ENCODE measurements at places on chromosomes 16 and 17.

GRCh38 chr16:59654455-59654854 lies 920.3 kb upstream of the GOT2 start:
- no peaks in the 10 kb centered on the region for H3K27me3 ChIP-seq
- no peak overlapping the region for H3K27ac ChIP-seq
- no peak for DNase-seq
- peaks cover 4% of the 10 kb centered on the region for H3K4me1 ChIP-seq

DNA sequence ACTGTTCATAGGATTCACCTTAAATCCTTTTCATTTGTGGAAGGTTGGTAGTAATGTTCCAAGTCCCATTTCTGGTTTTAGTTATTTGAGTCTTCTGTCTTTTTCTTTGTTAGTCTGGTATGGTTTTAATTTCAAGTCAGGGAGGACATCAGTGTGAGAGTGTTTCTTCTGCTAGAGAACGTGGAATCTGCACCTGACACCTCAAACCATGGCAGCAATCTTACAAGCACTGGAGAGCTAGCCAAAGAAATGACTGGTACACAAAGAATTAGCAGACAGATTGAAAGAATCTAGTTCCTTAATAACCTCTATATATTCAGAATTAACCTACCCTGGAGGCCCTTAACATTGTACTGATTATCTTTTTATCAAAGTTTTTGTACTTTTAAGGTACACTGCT lies 50.2 kb downstream of the CHCT1 start:
- no peak overlapping the region for H3K27ac ChIP-seq
- DNase-seq: no peak
- no peak overlapping the region for H3K4me3 ChIP-seq
- H3K4me1 ChIP-seq: peaks cover 12% of the 10 kb centered on the region
- H3K36me3 ChIP-seq: peaks cover 40% of the 10 kb centered on the region
- no peaks in the 10 kb centered on the region for H3K27me3 ChIP-seq

- no peak overlapping the region for H3K4me3 ChIP-seq
- H3K4me1 ChIP-seq: no peaks in the 10 kb centered on the region
- peaks cover 54% of the 10 kb centered on the region for H3K27me3 ChIP-seq
- no peak overlapping the region for H3K27ac ChIP-seq
- DNase-seq: no peak
- H3K36me3 ChIP-seq: no peaks in the 10 kb centered on the region
These were observed 25.0 kb upstream of the C16orf78 start for GRCh38 chr16:49348408-49349176.

DNA sequence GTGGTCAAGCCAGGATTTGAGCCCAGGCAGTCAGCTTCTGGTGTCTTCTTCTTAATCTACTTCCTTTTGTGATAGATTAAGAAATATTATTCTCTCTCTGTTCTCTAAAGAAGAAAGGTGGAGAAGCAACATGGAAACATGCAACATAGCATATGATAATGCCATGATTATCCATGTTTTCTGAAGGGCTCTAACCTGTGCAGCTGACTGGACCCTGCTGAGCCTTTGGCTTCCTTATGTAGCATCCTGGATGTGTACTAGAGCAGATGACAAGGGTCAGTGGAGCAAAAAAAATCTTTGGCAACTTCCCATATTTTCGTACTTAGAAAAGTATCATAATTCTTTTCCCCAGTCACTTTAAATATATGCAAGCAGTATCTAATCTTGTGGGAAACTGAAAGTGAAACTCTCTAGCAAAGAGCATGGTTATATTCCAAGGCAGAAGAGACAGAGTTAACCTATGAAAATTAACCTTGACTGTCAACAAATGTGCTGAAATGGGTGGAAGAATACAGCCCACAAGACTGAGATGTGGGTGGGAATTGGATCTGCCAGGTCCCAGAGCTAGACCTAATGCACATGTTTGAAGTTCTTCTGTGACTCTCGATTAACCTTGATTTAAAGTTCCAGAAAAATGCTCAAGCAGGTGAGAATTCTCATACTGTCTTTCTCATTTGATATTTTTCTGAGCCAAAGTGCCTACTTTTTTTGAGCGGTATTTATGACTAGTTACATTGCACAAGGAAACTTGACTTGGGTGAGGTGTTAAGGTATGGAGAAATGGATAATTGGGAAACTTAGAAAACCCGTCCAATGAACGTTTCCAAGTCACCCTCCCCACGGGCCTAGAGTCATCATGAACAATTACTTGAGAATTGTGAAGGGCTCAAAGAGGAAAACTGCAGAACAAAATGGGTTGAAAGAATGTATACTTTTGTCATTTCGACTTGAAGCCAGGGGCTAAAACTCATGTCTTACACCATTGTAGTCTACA lies 248.6 kb downstream of the FTO start:
- H3K36me3 ChIP-seq: peaks cover 10% of the 10 kb centered on the region
- H3K4me3 ChIP-seq: no peak overlapping the region
- DNase-seq: no peak
- H3K27me3 ChIP-seq: no peaks in the 10 kb centered on the region
- H3K4me1 ChIP-seq: peaks cover 51% of the 10 kb centered on the region

- peaks cover 39% of the 10 kb centered on the region for H3K4me1 ChIP-seq
- H3K36me3 ChIP-seq: peaks cover 7% of the 10 kb centered on the region
- H3K27me3 ChIP-seq: peaks cover 29% of the 10 kb centered on the region
- DNase-seq: no peak
- peak overlapping the region; percentile 89 for H3K4me3 ChIP-seq
These were observed 1.5 kb downstream of the GRB7 start for GRCh38 chr17:39738983-39739884.

DNA sequence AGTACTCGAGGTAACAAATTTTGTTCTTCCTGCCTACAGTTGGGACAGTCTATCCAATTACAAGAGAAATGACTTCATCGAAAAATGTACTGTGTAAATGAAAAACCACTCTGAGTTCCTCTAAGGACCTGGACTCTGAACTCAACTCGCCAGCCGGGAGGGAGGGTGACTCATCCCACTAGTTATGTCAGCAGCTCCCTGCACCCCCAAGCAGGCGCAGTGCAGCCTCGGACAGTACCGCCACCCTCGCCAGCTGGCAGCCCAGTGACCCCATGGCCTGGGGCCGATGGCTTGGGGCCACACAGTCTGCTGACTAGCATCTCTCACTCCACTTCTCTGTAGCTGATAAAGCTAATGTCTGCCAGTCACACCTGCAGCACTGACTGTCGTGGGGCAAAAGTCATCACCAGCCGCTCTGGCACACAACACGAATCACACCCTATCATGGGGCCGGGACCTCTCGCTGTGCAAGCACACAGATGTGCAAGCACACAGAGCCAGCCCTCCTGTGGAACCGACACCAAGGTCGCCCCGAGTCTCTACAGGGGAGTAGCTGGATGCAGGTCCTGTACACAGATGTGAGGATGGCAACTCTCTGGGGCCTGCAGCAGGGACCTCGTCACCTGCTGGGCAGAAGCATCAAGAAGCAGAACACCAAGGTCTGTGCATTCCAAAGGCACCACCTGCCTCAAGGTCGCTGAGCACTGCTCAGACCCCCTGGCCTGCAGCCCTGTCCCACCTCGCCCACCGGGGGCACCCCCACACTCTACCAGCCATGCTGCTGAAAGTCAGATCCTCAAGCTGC lies 5.7 kb downstream of the CSNK1D start:
- peaks cover 24% of the 10 kb centered on the region for H3K36me3 ChIP-seq
- peak overlapping the region; percentile 28 for H3K4me3 ChIP-seq
- DNase-seq: no peak
- H3K27me3 ChIP-seq: no peaks in the 10 kb centered on the region

GRCh38 chr17:54948380-54948779 lies 20.1 kb downstream of the COX11 start:
- H3K4me1 ChIP-seq: no peaks in the 10 kb centered on the region
- no peak overlapping the region for H3K27ac ChIP-seq

DNA sequence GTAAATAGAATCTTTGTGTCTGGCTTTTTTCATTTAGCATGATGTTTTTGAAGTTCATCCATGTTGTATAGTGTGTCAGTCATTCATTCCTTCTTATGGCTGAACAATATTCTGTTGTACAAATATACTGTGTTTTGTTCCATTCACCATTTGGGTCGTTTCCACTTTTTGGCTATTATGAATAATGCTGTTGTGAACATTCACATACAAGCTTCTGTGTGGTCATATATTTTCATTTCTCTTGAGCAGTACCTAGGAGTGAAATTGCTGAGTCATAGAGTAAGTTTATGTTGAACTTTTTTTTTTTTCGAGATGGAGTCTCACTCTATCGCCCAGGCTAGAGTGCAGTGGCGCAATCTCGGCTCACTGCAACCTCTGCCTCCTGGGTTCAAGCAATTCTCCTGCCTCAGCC lies 32.3 kb upstream of the TAOK1 start:
- H3K27ac ChIP-seq: peak overlapping the region; percentile 15
- H3K4me1 ChIP-seq: peaks cover 7% of the 10 kb centered on the region
- H3K27me3 ChIP-seq: no peaks in the 10 kb centered on the region
- no peak overlapping the region for H3K4me3 ChIP-seq

GRCh38 chr16:48822431-48822830 lies 212.5 kb upstream of the N4BP1 start:
- peaks cover 21% of the 10 kb centered on the region for H3K27me3 ChIP-seq
- no peak overlapping the region for H3K4me3 ChIP-seq
- H3K4me1 ChIP-seq: no peaks in the 10 kb centered on the region
- H3K27ac ChIP-seq: no peak overlapping the region
- no peaks in the 10 kb centered on the region for H3K36me3 ChIP-seq

GRCh38 chr17:80908776-80909175 lies 82.9 kb upstream of the CHMP6 start:
- H3K27me3 ChIP-seq: no peaks in the 10 kb centered on the region
- no peak overlapping the region for H3K27ac ChIP-seq
- no peak overlapping the region for H3K4me3 ChIP-seq
- no peaks in the 10 kb centered on the region for H3K4me1 ChIP-seq
- no peak for DNase-seq

DNA sequence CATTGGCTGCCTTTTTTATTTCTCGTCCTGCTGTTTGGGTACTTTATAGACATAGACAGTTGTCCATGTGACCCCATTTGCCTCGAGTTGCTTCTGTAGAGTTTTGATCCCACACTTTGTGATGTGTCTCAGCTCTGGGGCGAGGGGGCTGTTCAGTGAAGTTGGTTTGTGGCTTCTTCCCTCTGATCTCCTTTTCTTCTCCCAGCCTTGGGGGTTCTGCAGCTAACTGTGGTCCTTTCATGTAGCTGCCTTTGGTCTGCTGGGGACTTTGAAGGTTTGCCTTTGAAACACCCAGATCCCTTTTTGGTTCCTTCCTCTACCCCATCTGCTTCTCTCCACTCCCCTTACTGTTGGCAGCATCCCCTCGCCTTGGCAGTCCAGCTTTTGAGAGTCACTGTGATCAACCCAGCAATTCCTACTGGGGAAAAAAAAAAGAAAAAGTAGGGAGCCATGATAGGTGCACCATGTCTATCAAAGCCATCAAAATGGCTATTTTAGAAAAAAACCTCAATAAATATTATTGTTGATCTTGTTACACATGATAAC lies 728.8 kb upstream of the RBFOX1 start:
- H3K4me3 ChIP-seq: no peak overlapping the region
- H3K27me3 ChIP-seq: peaks cover 37% of the 10 kb centered on the region
- no peaks in the 10 kb centered on the region for H3K36me3 ChIP-seq
- H3K27ac ChIP-seq: no peak overlapping the region
- no peaks in the 10 kb centered on the region for H3K4me1 ChIP-seq

GRCh38 chr17:37518826-37519225 lies 29.1 kb downstream of the DUSP14 start:
- no peaks in the 10 kb centered on the region for H3K27me3 ChIP-seq
- no peak for DNase-seq
- H3K4me1 ChIP-seq: peaks cover 21% of the 10 kb centered on the region
- H3K27ac ChIP-seq: peak overlapping the region; percentile 84
- peaks cover 27% of the 10 kb centered on the region for H3K36me3 ChIP-seq

DNA sequence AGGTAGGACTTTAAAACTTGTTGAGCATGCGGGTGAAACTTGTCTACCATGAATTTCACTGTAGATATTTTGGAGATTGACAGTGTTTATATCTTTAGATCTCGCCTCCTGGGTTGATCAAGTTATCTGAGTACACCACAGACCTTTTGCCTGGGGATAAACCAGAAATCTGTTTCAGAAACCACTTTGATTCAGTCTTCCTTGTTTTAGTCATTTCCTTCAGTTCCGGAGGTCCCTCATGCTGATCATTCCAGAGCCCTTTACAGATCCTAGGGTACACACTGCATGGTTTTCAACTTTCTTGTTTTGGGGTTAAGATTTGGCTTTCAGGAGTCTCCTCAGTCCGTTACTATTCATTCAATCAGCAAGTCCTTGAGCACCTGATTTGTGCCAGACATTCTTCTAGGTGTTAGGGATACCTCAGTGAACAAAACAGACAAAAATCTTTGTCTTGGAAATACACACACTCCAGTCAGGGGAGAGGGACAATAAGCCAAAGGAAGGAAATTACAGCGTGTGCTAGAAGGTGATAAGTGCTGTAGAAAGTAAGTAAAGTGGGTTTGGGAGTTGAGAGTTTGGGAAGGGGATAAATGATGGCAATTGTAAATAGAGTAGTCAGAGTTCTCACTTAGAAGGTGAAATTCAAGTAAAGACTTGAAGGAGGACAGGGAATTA lies 12.2 kb downstream of the NOD2 start:
- no peak overlapping the region for H3K4me3 ChIP-seq
- H3K27me3 ChIP-seq: peaks cover 16% of the 10 kb centered on the region
- no peak for DNase-seq
- no peak overlapping the region for H3K27ac ChIP-seq

- peaks cover 3% of the 10 kb centered on the region for H3K27me3 ChIP-seq
- DNase-seq: no peak
- H3K4me1 ChIP-seq: peaks cover 15% of the 10 kb centered on the region
- no peaks in the 10 kb centered on the region for H3K36me3 ChIP-seq
These were observed 6.4 kb upstream of the SRCAP start for GRCh38 chr16:30692396-30693064.

- peak overlapping the region; percentile 56 for H3K27ac ChIP-seq
- DNase-seq: no peak
- H3K27me3 ChIP-seq: no peaks in the 10 kb centered on the region
- no peak overlapping the region for H3K4me3 ChIP-seq
- peaks cover 9% of the 10 kb centered on the region for H3K36me3 ChIP-seq
- H3K4me1 ChIP-seq: peaks cover 22% of the 10 kb centered on the region
These were observed 116.8 kb downstream of the ANKRD11 start for GRCh38 chr16:89373355-89374110.

DNA sequence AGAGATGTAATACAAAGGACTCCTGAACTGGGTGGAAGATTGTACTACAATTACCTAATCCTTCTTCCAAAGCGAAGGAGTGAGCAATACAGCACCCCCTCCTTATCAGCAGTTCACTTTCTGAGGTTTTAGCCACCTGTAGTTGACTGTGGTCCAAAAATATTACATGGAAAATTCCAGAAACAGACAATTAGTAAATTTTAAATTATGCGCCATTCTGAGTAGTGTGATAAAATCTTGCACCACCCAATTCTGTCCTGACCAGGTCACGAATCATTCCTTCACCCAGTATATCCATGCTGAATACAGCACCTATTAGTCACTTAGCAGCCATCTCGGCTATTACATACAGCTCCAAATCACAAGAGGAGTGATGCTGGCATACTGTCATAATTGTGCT lies 23.2 kb downstream of the VPS53 start:
- H3K27ac ChIP-seq: no peak overlapping the region
- H3K27me3 ChIP-seq: no peaks in the 10 kb centered on the region
- H3K4me3 ChIP-seq: no peak overlapping the region
- DNase-seq: no peak
- H3K4me1 ChIP-seq: peaks cover 40% of the 10 kb centered on the region

- H3K4me3 ChIP-seq: no peak overlapping the region
- peaks cover 6% of the 10 kb centered on the region for H3K4me1 ChIP-seq
- no peak overlapping the region for H3K27ac ChIP-seq
- H3K27me3 ChIP-seq: no peaks in the 10 kb centered on the region
- no peaks in the 10 kb centered on the region for H3K36me3 ChIP-seq
These were observed 59.4 kb downstream of the MFSD11 start for GRCh38 chr17:76797241-76797840.
